ENCODE measurements at places on chromosomes 6 and 20.

DNA sequence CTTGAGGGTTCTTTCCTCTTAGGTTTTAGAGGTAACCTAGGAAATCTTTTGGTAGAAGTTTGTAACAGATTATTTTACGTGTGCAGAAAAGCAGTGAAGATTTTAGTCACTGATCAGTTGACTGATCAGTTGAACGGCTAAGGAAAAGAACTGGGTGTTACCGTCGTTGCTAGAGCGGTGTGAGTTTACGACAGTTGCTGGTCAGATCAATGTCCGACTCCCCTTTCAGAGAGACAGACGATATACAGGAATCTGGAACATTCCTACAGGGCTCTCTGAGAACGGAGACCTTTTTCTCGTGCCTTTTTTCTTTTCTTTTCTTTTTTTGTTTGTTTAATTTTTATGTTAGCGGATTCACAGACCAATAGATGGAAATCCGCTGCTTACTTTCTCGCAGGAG lies 132.1 kb upstream of the ZNF184 start:
- DNase-seq = no peak

DNA sequence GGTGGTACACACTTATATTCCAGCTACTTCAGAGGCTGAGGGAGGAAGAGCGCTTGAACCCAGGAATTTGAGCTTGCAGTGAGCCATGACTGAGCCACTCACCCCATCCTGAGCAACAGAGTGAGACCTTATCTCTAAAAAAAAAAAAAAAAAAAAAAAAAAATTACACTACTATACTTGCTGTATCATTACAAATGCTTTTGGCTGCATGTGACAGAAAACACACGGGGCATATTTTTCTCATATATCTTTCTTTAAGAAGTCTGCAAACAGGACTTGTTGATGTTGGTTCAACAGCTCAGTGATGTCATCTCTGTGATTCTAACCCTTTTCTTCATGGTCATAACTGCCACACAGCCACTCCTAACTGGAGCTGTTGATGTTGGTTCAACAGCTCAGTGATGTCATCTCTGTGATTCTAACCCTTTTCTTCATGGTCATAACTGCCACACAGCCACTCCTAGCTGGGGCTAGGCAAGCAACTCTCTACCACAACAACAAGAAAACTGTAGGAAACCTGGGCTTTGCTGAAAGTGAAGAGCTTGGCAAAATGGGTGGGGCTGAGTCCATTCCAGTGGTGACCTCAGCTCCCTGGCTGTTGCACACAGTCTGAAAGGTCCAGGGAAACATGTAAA lies 19.8 kb downstream of the MTFR2 start:
- DNase-seq = no peak

DNA sequence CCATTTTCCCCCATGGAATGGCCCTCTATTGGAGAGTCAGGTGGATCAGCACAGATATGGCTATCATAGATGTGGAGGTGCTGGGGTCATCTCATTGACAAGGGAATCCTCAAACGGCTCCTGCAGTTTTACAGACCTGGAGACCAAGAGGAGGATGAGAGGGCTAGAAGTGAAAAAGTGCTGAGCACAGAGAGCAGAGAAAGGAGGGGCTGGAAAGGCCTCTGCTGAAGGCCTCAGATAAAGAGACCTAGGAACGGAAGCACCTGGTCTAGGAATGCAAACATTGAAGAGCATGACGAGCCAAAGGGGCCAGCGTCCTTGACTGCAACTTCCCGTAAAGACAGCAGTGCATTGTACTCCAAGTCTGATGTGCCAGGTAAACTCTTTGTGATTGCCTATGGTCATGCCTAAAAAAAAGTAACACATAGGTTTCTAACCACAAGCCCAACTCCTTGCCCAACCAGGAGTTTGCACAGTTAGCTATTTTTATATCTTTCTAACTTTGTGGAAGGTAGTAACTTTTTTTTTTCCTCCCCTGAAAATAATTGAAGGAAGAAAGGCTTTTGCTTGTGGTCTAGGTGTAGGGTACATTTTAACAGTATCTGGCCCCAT lies 15.2 kb downstream of the RSPH4A start:
- no peak for DNase-seq

DNA sequence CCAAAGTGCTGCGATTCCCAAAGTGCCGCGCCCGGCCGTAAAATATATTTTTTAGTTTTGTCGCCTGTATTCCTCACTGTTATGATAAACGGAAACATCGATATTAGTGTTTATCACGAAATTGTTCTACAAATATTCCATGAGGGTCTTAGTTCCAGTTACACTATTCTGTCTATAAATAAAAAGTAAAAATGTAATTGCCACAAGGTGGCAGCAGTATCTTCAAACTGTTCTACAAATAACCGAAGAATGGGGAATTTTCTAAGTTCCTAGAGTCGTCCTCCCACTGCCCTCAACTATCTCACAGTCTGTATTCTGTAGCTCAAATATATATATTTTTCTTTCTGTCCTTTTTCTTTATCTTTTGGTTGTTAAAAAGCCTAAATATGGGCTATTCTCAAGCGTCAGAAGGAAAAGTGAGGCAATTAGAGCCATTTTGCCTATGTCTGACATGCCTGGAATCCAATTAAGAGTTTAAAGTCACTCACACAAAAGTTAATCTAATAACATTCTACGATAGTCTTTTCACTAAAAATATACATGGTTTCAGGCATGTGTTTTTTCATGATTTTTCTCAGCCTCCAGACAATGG lies 14.2 kb upstream of the FAM162B start:
- DNase-seq = peak; percentile 54

DNA sequence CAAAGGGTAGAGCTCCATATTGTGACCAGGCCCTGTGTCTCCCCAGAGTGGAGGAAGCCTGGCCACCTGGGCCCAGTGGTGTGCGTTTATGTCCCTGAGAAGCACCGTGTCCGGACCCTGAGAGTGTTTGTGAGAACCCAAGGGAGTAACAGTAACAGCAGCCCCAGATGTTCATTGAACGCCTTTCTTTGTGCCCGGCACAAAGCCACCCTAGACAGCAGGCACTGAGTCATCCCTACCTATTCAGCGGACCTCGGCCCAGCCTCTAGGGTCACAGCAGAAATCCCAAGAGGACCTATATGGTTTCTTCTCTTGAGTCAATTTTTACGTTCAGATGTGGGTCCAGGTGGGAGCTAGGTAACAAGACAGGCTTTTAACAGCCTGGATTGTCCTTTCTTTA lies 24.5 kb downstream of the BCAS4 start:
- no peak for DNase-seq

DNA sequence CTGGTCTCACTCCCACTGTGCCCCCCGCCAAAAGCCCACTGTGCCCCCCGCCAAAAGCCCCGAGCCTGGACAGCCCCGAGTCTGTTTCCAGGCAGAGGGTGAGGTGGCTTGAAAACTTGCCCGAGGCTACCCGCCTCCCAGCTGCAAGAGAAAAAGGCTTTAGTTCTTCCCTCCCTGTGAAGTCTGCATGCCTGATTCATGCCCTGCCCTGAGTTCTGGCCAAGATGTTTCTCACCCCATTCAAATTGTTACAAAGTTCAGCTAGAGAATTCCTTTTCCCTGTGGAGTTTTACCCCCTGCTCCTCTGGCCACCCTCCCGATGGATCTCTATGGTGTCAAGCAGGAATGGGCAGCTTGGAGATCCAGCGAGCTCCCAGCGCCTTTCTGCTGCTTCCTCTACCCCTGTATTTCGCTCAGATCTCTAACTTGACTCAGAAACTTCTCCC lies 298.8 kb upstream of the MAP3K7 start:
- DNase-seq = no peak

DNA sequence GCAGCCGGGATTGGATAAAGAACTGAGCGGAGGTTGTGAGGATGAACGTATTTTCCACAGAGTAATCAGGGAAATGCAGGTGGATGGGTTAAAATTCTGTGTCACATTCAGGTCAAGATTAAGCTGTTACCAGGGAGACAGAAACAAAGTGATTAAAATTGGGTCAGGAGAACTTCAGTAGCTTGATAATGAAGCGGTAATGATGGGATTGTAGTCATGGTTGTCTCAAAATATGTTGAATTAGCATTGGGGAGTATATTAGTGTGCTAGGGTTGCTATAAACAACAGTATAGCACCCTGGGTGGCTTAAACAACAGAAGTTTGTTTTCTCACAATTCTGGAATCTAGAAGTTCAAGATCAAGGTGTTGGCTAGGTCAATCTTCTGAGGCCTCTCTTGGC lies 155.5 kb downstream of the GJA1 start:
- no peak for DNase-seq
